ENCODE measurements at places on chromosomes 12 and 14.

- DNase-seq = peak; percentile 72
Observed at GRCh38 chr12:40055228-40055579, 50.7 kb downstream of the SLC2A13 start.

DNA sequence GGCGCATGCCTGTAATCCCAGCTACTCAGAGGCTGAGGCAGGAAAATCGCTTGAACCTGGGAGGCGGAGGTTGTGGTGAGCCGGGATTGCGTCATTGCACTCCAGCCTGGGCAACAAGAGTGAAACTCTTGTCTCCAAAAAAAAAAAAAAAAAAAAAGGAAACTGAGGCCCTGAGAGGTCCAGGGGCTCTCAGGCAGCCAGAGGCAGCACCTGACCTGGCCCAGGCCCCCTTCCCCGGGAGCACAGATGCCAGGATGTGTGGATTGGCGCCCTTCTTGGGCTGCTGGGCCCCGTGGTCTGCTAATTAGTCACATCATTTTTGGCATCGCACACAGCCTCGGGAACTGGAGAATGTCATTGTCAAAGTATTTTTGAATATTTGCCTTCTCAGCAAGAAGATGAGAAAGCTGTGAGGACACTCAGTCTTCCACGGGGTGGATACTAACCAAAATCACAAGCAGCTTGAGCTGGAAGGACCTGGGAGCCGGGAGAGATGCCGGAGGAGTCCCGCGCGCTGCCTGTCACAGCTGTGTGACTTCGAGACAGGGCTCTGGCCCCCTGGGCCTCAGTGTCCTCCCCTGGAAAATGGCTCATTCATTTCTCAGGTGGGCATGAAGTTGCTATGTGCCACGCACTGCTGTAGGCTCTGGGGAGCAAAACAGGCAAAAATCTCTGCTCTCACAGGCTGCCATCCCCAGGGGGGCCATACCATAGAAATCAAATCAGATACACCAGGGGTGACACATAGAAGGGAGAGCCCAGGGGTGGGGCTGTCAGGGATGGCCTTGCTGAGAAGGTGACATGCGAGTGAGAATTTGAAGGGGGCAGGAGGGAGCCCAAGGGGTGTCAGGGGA, 12.5 kb upstream of the RCOR1 start:
- DNase-seq = no peak

DNA sequence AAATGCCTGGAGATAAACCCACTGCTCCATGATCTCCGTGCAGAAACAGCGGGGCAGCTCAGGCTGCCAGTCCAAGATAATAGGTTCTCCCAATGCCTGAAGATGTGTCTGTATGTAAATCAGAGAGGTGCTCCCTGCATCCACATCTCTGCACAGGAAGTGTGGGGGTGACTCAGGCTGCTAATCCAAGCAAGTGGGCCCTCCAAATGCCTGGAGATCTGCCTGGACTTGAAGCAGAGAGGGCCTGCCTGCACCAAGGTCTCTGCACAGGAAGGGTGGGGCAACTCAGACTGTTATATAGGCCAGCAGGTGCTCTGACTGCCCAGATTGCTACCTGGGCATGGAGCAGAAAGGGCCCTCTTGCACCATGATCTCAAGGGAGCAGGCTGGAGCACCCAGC, 504.7 kb downstream of the LRFN5 start:
- no peak for DNase-seq

GRCh38 chr14:41167040-41167439, 439.6 kb upstream of the LRFN5 start:
- DNase-seq = no peak

DNA sequence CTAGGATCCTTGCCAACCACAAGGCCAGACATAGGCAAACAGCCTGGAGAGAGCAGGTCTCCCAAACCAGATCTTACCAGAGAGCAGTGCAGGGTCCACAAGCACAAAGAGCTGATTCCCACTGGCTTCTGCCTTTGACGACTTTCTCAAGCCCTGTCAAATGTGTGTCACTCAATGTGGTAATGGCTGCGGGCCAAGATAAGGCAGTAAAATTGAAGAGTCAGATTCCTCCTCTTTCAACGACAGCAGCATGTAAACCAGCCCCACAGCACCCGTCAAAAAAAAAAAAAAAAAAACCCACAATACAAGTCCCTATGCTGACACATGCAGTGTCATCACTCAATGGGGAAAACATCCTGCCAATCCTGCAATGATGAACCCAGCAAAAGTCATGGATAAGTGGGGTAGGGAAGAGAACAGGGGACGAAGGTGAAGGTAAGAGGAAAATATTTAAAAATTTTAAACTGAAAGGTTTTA, at the start of gene STON2:
STON2 (minus strand) TSS at position 123 of the 477 bp plus-strand sequence. CDS start 1,942 bp downstream, outside the sequence.
- no peak for DNase-seq

DNA sequence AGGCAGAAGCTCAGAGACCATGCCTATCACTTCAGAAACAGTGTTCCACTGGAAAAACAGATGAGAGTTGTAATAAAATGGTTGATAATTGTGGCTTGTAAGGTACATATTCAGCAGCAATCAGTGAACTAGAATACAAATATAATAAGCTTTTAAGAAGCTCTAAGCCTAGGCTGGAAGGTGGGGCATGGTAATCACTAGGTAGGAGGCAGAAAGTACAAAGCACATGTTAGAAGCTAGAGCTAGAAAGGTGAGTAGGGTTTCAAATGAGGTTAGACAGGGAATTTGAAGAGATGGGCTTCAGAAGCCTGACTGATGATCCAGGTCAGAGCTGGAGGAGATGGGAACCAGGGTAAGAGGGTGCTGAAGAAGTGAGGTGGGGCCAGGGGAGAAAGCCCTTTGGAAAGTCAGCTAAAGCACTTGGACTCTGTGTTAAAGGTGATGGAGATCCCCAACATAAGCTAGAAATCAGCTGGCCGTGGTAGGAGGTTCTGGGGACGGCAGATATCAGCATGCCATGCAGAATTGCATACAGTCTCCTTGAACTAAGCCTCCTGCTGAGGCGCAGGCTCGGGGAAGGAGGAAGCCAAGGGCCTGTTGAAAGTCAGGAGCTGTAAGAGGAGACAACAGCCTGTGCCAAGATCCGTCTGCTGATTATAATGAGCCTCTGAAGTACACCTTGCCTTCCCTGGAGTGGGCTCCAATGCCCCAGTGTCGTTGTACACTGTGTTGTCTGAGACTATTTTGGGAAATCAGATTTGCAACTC, 659.4 kb downstream of the BCL11B start:
- no peak for DNase-seq

DNA sequence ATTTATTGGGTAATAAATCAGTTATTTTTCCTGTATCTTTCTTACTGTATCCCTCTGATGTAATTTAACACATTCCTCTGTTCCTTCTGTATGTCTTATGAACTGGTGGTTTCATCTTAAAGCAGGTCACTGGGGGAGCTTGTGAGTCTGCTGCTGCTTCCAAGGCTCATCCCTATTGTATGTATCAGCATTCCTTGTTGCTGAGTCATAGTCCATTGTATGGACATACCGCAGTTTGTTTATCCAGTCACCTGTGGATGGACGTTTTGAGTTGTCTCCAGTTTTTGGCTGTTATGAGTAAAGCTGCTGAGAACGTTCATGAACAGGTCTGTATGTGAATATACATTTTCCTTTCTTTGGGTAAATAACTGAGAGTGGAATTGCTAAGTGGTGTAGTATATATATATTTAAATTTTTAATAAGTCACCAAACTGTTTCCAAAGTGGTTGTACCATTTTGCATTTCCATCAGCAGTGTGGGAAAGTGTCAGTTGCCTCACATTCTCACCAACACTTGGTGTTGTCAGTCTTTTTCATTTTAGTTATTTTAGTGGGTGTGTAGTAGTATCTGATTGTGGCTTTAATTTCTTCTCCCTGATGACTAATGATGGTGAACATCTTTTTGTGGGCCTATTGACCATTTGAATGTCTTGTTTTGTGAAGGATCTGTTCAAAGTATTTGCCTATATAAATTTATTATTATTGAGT, 82.7 kb downstream of the BEGAIN start:
- DNase-seq = no peak

Data from NCI-H1930 (cell line).